Activated CD4-positive, alpha-beta T cell treated with anti-CD3 and anti-CD28 coated beads for 4 hours (primary cell): ENCODE measurements at places on chromosomes 12 and 14.

GRCh38 chr12:132264086-132265010, 65.0 kb downstream of the GALNT9 start:
- no peak for DNase-seq

- DNase-seq, result no peak
These were observed 35.7 kb downstream of the SSH1 start for GRCh38 chr12:108821407-108822397.

DNA sequence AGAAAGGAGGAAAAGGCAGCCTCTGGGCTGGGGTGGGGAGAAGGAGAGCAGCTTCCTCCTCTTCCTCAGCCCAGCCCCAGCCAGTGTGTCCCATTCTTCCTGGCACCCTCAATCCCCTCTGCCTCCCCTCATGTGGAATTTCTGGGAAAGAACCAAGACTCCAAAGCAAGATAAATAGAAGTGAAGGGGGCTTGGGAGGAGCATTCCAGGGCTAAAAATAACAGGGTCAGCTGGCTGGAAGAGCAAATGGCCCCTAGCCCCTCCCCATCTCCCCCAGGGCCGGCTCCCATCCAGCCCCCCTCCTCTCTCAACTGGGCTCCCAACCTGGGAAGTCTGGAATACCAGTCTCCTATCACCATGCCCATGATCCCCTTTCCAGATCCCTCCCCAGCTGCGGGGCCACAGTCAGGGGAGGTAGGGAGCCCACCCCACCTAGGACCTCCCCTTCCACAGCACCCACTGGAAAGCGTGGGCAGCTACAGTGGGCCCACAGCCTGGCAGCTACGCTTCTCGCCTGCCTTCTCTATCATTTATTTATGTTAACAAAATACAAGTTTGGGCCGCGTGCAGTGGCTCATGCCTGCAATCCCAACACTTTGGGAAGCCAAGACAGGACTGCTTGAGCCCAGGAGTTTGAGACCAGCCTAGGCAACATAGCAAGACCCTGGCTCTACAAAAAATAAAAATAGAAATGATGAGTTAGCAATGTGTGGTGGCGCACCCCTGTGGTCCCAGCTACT, 88.3 kb downstream of the IRF2BPL start:
- no peak for DNase-seq

- DNase-seq, result no peak
These were observed 37.8 kb upstream of the ATF7IP start for GRCh38 chr12:14327711-14328110.

- DNase-seq, result no peak
These were observed 6.0 kb upstream of the LRP6 start for GRCh38 chr12:12272869-12273268.

DNA sequence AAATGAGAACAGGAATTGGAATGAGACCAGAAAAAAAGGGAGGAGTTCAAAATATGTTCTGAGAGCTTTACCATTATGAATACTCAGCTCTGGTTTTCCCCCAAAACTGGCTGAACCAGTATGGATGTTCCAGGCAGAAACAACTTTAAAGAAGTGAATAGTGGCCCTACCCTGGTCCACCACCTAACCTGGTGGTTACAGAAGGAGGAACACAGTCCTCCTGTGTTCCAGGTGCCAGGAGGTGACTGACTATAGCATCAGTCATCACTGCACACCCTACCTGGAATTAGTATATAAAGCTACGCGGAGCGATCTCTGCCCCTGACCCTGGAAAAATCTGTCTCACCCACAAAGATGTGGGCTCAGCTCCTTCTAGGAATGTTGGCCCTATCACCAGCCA, at the start of gene A2ML1:
A2ML1 (plus strand) TSS at position 324 of the 400 bp plus-strand sequence; CDS start at position 355, 31 bp downstream.
- no peak for DNase-seq

DNA sequence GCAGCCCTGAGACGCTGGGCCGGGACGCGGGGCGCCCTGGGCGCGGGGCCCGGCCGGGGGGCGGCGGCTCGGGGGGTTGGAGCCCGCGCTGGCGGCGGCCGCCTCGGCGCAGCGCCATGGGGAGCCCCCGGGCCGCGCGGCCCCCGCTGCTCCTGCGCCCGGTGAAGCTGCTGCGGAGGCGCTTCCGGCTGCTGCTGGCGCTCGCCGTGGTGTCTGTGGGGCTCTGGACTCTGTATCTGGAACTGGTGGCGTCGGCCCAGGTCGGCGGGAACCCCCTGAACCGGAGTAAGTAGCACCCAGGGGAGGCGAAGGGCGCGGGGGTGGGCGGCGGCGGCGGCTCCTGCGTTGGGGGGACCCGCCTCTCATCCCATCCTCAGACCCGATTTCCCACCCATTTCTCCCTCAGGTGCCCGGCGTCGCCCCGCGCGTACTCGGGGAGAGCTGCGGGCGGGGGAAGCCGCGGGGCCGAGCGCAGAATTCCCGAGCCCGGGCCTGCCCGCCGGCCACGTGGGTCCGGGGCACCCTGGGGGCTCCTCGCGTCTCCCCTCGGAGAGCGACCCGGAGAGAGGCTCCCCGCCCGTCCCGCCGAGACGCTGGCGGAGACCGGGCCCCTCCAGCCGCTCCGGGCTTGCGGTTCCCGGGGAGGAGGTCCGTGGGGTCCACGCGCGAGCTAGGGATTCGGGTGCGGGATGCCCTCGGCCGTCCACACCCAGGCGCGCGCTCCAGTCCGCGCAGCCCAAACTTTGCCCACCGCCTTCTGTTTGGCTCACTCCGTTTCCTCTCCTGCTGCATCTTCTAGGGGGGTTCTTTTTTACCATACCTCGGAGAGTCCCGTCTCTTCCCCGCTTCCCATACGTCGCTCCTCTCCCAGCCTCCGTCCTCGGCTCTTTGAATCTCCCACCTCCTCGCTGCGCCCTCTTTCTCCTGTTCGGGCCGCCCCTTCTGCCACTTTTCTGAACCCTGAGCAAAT, 807 bp downstream of the B4GALNT3 start:
- peak; percentile 27 for DNase-seq

DNA sequence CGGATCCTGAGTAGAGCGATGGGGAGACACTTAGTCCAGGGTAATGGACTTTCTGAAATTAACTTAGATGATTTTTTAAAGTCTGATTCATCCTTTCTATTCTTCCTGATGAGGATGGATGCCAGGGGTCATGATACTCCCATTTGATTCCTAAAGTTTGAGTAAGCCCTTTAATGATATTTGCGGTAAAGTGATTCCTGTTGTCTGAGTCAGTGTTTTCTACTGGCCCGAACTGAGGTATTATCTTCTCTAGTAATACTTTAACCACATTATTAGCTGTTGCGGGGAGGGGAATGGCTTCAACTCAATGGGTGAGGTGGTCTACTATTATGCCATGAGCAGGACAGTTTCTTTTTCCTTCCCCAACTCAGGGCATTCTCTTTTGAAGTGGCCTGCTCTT, 111.6 kb downstream of the RIN3 start:
- no peak for DNase-seq
